ENCODE measurements at places on chromosomes 3 and 15.

DNA sequence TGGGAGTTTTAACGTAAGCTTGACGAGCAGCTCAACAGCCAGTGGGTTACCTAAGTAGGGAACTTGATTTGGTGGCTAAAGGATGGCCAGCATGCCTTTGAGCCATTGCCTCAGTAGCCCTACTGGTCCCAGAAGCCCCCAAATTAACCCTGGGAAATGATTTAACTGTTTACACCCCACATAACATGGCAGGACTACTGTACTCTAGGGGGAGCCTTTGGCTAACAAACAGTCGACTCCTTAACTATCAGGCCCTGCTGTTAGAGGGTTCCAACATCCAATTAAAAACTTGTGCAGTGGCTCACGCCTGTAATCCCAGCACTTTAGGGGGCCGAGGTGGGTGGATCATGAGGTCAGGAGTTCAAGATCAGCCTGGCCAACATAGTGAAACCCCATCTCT lies 9.4 kb upstream of the SMCO1 start:
- no peak for DNase-seq

GRCh38 chr15:64635499-64636495 lies 139.6 kb downstream of the RBPMS2 start:
- DNase-seq = no peak

- no peak for DNase-seq
These were observed 1.5 kb downstream of the IGF2BP2 start for GRCh38 chr3:185823078-185824044.

GRCh38 chr15:22944651-22945050 lies 35.5 kb downstream of the CYFIP1 start:
- DNase-seq = no peak

GRCh38 chr15:100879464-100880138 lies at the start of gene ALDH1A3:
Gene ALDH1A3, plus strand, starts transcription at chr15:100879831. Its CDS starts 77 bp downstream, at chr15:100879908.
- no peak for DNase-seq

GRCh38 chr3:45986303-45986982 lies 9.2 kb downstream of the FYCO1 start:
- no peak for DNase-seq

GRCh38 chr3:166743481-166744134 lies 636.5 kb downstream of the ZBBX start:
- no peak for DNase-seq

GRCh38 chr3:157154563-157155330 lies 5.2 kb downstream of the CCNL1 start:
- DNase-seq = no peak

DNA sequence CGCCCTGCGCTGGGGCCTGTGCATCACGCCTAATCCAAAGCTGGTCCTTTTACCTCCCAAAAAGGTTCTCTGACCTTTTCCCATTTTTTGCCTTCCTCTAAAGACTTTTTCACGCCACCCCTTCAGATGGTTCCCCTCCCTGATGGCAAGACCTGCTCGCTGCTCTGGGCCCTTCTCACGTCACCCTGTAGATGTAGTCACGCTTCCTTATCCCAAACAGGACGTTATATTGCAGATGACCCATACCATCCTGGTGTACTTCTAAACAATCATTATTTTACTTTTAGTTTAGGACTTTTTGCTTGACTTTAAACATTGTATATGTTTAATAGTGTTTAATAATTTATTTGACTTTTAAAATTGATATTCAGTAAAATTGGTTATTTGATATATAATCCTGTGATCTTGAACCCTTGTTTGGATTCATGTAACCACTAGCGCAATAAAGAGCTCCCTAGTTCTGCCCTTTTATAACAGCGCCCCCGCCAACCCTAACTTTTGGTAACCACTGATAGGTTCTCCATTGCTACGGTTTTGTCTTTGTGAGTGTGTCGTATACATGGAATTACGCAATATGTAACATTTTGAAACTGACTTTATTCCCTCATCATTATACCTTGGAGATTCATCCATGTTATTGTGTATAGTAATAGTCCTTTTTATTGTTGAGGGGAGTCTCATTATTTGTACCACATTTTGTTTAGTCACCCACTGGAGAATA lies 159.0 kb upstream of the CHRNA7 start:
- DNase-seq = no peak

GRCh38 chr3:65728138-65728537 lies 310.6 kb downstream of the MAGI1 start:
- no peak for DNase-seq

- DNase-seq = no peak
These were observed 967.1 kb upstream of the ROBO1 start for GRCh38 chr3:80734920-80735319.

DNA sequence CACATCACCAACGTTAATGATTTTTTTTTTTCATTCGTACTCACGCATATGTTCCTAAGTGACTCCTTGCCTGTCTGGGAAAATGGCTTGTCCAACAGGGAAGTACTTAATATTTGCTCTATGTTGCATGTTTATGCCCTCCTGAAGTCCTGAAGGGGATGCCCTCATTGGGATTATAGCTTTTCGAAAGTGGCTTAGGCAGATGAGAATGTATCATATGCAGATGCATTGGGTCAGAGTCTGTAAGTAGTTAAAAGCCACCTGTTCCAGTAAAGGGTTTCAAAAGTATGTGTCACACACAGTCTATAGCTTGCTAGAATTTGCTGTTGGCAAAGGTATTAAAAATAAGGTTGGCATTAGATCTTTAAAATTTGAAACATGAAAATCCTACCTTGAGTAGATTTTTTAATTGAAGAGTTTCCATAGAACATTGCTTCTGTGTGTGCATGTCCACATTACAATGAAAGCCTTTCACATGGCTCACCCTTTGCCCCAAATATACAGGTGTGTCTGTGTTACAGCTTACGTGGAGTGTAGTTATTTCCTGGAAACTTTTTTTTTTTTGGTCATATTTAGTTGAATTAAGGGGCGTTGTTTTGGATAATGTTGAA lies 2.1 kb downstream of the ABHD17C start:
- no peak for DNase-seq

DNA sequence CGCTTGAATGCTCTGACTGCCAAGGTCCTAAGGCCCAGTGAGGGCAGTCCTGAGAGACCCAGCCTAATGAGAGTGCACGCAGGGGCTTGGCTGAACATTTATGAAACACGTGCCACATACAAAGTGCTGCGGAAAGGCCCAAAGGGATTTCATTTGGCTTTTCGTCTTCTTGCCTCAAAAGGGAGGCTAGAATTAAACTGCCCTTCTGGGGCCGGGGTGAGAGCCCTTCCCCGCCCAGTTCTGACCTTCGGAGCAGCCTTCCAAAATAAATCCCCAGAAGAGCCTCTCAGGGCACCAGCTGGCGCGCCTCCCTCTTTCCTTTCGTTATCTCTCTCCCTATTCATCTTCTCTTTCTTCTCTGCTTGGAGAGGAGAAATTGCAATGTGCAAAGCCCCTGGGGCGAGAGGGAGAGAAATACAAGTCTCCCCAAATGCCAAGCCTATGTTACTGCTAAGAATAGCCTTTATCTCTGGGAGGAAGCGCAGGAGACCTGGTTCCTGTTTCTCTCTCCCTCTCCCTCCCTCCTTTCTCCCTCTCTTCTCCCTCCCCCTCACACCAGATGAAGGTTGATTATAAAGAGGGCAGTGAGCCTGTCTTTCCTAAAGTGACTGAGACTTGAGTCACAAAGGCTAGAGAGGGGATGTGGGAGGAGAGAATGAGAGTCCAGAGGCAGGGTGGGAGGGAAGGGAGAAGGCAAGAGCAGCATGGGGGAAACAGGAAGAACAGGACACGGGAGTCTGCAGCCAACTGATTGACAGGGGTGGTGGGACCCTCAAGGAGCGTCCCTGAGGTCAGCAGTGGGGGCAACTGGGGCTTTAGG lies 36.7 kb upstream of the NDUFB4 start:
- no peak for DNase-seq

DNA sequence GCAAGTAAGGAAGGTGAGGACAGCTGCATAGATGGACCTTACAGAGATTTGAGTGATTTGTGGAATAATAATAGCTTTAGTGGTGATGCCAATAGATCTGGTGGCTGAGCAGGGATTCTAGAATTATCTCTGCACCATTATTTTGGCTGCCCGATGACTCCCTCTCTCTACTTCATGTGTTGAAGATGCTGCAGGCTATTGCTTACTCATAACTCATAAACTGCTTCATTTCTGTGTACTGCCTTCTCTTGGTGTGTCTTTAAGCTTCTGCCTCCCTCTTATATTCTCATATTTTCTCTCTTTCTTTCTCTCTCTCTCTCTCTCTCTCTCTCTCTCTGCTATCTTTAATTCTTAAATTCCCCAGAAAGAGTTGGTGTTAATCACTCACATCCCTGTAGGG lies 256.0 kb upstream of the TRIM42 start:
- no peak for DNase-seq

GRCh38 chr3:156516284-156516683 lies 38.6 kb downstream of the SSR3 start:
- DNase-seq = no peak

DNA sequence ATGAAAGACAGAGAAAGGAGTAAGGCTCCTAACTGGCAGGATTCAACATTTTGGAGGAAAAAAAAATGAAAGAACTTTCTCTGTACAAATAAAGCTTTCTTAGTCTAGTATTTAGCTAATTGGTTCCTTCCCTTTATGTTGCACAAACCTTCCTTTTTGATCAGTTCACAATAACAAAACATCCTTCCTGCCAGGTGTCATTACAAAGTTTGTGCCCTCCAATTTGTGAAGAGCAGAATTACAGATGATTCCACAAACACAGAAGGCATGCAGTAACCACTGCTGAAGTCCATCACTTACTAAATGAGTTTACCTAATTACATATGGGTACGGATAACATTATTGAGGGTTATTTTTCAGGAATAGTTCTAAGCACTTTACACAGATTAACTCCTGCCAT lies 179.9 kb downstream of the FMN1 start:
- DNase-seq = no peak

GRCh38 chr15:73934281-73934680 lies 8.0 kb downstream of the LOXL1 start:
- no peak for DNase-seq

DNA sequence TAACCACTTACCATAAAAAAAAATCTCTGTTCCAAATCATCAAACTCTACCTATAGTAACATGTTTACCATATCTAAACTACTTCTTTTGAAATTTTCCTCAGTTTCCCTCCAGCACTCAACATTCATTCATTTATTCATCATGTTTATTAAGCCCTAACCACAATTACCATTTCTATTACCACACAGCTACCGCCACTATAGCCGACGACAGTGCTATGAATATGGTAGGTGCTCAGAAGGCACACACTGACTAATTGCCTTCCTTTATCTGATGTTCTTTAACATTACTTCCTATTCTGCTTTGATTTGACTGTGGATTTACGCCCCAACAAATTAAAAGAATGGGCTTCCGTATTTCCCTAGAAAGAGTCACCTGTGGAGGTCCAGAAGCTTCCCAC lies 43.9 kb downstream of the GUCA1C start:
- no peak for DNase-seq

DNA sequence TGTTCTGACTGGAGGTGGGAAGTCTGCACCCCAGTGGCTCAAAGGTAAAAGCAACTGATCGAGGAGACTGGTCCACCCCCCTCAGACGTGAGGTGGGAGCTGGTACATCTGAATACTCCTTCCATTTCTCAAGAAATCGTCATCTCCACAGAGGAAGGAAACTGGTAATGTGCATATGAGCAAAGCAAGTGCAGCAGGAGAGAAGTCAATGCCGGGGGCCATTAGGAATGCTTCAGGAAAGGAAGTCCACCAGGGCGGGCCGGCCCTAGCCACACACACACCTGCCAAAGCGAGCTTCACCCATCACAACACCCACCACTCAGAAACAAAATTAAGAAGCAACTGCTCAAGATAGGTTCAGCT lies 8.5 kb downstream of the TBC1D2B start:
- DNase-seq = no peak

DNA sequence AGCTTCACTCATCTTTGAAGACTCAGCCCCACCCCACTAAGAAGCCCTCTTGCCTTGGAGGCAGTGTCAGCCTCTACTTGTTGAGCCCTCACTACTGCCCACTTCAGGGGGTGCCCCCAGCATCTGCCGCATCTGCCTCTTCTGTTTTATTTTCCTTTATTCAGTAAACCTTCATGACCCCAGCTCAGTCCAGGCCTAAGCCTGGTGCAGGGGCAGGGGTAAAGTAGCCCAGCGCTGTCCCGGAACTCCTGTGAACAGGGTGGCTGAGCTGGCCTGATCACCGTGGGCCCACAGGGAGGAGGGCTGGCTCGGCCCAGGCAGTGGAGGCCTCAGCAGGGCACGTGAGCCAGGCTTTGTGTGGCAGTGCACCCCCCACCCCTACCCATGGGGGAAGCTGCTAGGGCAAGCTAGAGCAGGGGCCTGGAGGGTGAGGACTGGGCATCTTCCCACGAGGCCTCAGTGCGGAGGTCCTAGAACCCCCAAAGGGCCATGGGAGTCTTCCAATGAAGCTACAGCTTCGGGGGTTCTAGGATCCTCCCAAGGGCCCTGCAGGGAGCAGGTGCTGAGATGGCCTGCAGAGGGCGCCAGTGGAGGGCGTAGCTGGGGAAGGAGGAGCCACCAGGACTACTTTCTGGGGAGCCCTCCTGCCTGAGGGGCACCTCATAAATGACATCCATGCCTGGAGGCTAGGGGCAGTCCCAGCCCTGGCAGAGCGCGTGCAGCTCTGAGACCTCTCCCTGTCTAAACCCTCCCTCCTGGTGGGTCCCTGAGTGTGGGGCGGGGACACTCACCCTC lies 36.0 kb downstream of the TSPAN3 start:
- no peak for DNase-seq

- DNase-seq = no peak
These were observed 11.5 kb downstream of the CCDC80 start for GRCh38 chr3:112629425-112629824.

DNA sequence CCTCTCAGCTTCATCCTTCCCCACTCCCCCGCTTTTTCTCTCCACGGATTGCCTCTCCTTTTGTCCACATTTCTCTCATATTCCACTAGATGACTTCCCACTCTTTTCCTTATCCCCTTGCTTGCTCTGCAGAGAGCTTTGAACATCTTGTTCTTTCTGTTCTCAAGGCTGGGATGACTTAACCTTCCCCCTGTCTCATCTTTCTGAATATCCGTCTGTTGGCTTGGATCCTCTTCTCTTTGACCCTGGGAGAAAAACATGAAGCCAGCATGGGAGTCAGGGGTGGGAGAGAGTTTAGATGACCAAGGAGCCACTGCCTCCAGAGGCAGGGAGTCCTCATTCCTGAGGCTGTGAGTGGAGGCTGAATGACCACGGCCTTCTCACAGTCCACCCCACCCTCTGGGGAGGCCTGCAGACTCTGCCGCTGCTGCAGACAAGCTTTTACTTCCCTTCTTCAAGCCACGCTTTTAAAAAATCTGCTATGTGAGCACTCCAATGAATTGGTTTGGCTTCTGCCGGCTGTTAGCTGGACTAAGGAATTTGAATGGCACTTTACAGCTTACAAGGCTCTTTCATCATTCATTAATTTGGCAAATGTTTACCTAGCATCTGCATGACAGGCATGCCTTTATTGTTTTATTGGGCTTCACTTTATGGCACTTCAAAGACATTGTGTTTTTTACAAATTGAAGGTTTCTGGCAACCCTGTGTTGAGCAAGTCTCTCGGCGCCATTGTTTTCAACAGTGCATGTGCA lies 111.6 kb upstream of the SLC6A6 start:
- no peak for DNase-seq

- no peak for DNase-seq
These were observed 204.2 kb downstream of the NFKBIZ start for GRCh38 chr3:102053375-102053989.

Data from D721Med (cell line).